ENCODE measurements at places on chromosomes 3 and 15. TPM values are rescaled to one million over a fixed set of nuclear protein-coding genes. Genes with fewer than 3 reads are reported as not detected.

CLN6 gene
- 33.9 TPM for total RNA-seq

CPEB1 gene
- total RNA-seq, result 1.7 TPM

CCR2 gene
- total RNA-seq, result not detected

HDGFL3 gene
- total RNA-seq, result 90.2 TPM

SOX2 gene
- 11.0 TPM for total RNA-seq

RPS27L gene
- 118 TPM for total RNA-seq

CKMT1A gene
- 0.45 TPM for total RNA-seq

OR4M2 gene
- not detected for total RNA-seq

Data from A375 (cell line).